ENCODE measurements at places on chromosomes 6 and 20.

GRCh38 chr20:14860410-14860814 lies 523.0 kb upstream of the FLRT3 start:
- no peak for DNase-seq

DNA sequence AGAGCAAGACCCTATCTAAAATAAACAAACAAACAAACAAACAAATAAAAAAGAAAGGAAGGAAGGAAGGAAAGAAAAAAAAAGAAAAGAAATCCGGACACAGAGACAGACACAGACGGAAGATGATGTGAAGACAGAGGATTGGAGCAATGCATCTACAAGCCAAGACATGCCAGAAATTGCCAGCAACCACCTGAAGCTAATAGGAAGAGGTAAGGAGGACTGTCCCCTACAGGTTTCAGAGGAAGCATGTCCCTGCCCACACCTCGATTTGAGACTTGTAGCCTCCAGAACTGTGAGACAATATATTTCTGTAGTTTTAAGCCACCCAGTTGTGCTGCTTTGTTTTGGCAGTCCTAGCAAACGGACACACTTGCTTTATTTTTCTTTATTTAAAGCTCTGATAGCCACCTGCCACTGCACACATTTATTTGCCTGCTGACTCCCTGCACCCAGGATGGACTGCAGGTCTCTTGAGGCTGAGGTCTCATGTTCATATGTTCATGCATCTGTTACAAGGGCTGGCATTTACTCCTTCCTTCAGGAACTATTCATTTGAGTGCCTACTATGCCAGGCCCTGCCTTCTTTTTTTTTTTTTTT lies 20.7 kb upstream of the ZMYND8 start:
- no peak for DNase-seq

- no peak for DNase-seq
These were observed 7.0 kb downstream of the ADTRP start for GRCh38 chr6:11771473-11772048.

- DNase-seq: peak; percentile 82
These were observed 160.1 kb upstream of the BEND3 start for GRCh38 chr6:107275330-107275865.

DNA sequence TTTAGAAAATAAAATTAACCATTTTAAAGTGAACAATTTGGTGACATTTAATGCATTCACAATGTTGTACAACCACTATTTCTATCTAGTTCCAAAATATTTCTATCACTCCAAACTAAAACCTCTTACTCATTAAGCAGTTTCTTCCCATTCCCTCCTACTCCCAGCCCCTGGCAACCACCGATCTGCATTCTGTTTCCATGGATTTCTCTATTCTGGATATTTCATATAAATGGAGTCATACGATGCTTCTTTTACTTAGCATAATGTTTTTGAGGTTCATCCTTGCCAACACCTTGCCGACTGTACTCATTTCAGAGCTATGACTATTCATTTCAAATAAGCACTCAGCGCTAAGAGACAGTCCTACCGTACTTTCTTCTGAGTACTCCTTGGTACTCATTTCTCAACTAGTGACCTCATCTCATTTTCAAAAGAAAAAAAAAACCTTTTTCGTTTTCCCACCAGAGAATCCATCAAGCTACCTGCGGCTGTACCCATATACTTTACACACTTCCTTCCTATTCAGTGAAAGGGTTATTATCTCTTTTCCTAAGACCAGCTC lies 259.2 kb downstream of the UTRN start:
- DNase-seq: no peak

DNA sequence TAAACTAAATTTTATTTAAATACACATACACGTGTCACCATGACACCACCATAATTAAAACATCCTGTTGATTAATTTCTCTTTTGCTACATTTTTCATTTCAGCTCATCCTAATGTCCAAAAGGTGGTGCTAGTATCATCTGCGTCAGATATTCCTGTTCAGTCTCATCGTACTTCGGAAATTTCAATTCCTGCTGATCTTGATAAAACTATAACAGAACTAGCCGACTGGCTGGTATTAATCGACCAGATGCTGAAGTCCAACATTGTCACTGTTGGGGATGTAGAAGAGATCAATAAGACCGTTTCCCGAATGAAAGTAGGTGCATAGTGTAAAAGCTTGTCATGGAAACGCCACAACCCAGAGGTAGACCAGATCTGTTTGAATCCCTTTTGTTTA lies 263.4 kb downstream of the UTRN start:
- DNase-seq: no peak

DNA sequence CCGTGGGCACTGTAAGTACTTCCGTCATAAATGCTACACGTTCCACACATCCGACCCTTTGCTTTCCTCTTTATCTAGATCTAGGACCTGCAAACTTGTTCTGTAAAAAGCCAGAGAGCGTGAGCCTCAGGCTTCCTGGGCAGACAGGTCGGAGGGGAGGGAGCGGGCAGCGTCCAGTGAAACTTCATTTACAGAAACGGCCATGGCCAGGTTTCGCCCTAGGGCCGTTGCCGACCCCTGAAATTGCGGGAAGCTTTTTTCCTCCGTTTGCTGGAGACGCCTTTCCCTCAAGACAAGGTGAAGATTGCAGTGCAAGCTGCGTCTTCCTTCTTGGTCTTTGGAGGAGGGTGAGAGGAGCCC lies 155.4 kb downstream of the DLL1 start:
- no peak for DNase-seq

DNA sequence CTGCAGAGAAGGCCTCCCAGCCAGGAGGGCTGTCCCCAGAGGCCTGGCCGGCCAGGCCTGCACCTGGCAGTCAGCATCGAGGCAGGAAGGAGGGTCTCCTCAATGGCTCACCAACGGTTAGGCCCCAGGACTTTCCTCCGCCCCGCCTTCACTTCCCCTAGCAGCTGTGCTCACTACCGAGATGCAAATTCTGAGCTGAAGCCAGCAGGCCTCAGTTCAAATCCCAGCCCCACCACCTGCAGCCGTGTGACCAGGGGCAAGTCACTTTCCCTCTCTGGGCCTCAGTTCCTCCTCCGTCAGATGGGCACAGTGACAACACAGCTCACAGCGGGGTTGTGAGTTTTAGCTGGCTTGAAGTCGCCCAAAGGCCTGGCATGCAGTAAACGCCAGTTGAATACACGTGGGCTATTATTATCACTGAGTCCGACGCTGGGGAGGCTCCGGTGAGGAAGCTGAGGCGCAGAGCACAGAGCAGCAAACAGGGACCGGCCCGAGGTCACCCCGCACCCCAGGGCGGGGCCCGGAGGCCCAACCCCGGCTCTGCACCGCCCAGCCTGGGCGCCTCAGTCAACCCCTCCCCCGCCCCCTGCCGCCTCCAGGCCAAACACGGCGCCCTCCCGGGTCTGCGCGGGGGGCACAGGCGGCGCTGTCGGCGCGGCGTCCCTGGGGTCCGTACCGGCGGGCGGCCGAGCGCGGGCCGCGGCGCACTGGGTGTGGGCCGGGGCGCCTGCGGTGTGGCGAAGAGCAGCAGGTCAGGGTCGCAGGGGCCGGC lies 671 bp downstream of the E2F1 start:
- DNase-seq: no peak

DNA sequence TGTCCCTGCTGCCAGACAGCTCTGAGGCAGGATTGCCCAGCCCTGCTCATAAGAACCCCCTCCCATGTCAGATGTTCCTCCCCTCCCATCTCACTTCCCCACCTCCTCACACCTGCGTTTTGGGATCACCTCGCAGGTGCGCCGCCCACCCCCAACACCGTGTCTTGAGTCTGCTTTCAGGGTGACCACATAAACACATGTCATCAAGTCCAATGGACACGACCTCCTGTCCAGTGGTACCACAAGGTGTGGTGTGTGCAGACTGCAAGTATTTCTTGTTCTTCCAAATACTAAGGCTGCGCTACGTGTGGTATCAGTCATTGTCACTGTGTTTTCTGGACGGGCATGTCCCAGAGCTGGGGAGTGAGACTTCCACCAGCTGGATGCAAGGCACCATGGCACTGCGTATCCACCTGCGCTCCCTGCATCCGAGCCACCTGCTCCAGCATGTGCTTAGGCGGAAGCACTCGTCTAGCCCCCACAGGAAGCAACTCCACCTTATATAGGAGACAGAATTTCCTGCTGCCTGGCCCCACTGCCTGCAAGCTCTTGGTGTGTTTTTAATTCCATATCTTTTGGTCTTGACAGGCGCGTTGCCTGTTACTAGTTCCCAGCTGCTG lies 119.7 kb upstream of the NXT1 start:
- no peak for DNase-seq

DNA sequence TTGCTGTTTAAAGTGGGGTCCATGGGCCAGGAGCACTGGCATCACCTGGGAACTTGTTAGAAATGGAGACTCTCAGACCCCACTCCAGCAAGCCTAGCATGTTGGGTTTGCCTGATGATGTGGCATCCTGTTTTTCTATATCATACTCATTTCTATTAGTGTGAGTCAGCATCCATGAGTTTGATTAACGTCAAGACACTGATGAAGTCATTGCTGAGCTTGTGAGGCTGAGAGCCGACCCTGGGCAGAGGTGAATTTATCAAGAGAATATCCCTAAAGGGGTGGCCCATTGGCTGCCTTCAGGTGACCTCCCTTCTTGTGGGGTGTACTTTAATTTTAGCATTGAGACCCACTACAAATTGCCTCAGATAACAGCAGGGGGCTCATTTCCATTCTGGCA lies 43.4 kb upstream of the RNF144B start:
- DNase-seq: no peak

- no peak for DNase-seq
These were observed 34.5 kb upstream of the HBS1L start for GRCh38 chr6:135088818-135089809.

- no peak for DNase-seq
These were observed 506.7 kb downstream of the KIF16B start for GRCh38 chr20:16066571-16066970.

DNA sequence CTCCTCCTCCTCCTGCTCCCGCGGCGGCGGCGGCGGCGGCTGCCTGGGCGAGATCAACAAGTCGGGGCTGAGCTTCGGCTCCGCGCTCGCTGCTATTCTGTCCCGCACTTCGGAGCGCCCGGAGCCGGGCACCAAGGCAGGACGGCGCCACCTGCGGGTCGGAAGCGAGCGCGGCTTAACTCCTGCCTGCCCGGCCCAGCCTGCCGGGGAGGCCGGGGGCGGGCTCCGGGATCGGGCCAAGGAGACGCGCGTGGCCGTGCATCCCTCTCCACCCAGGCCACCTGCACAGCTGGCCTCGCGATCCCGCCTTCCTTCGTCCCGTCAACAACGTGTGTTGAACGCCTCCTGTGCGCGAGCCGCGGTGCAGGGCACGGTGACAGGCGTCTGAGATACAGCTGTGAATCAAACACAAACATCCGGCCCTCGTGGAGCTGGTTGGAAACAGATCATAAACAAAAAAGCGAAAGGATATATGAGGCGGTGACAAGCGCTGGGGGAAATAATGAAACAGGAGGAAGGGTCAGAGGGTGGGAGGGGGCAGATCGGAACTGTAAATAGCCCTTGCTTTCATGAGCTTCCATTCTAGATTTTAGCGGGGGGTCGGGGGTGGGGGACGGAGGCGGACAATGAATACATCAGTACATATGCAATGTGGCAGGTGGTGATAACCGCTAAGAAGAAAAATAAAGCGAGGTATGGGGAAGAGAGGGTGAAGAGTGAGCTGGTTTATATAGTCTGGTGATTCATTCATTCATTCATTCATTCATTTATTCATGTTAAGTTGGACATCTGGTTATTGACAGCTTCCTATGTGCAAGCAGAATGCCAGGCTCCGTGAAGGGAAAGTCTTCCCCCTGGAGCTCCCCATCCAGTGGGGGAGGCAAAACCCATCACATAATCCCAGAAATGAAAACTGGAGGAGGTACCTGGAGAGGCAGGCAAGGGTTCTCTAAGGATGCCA lies 2.0 kb upstream of the KCNB1 start:
- no peak for DNase-seq

- DNase-seq: no peak
These were observed 1.2 kb downstream of the DDR1 start for GRCh38 chr6:30885481-30885998.

DNA sequence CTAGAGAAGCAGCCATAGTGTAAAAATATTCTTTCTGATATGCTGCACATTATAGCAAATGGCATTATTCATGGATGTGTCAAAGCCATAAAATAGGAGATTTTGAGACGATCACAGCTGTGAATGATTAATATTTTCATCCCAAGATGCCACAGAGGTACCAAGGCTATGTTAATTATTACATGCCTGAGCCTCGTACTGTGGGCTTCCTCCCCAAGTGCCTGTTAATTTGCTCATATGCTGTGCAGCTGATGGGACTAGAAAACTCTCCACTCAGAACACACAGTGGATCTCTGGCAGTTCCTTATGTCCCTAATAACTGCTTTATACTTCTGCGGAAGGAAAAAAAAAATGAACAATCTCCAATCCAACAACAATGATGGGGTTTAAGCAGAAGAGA lies 184.9 kb upstream of the TSHZ2 start:
- DNase-seq: no peak

DNA sequence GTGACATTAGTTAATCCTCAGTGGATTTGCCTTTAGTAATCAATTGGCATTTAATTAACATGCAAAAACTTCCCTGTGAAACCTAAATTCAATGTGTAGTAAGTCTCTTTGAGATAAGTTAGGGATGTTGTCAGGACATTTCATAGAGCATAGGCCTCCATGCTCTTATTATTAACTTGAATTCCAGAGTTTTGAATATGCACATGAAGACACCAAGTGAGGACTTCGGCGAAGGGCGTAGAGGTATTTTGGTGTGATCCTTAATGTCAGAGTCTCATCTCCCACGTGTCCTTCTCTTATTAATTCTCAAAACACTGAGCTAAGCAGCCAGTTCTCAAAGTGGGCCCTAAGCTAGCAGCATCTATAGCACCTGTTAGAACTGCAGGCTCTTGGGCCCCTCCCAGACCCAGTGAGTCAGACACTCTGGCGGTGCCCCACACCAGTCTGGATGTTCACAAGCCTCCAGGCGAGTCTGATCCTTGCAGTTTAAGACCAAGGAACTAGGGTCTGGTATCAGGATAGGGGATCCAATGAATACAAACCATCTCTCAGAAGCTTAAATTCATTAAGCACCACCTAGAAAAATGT lies 292.1 kb downstream of the QKI start:
- DNase-seq: no peak

DNA sequence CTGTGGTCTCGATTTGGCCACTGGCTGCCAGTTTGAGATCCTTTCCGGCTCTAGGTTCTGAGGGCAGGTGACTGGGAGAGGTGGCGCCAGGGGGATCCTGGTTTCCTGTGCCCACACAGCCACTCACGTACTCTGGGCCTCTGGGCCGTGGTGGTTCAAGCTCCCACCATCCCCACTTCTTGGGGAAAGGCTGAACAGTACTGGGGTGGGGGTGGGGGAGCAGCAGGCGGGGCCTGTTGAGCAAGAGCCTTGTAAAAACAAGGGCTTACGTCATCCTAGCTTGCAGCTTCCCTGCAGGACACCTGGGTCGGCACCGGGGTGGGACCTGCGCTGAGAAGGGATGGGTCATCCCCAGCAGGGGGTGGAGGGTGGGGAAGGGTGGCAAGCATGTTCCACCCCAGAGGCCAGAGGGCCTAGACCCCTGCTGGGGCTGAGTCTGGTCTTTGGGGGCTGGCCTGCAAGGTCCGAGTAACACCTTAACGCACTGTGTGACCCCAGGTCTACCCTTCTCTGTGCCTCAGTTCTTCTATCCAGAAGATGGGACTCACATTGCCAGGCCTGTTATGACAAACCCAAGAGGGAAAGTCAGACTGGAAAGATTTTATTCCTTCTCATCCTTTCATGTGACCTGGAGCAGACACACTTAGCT lies 3.1 kb upstream of the CEBPB start:
- no peak for DNase-seq
